Hematopoietic multipotent progenitor cell treated with erythropoietin and hydrocortisone succinate and interleukin-3 and kit ligand, for 4 days (in vitro differentiated cells): ENCODE measurements at places on chromosomes 5 and 9.

- DNase-seq = no peak
Observed at GRCh38 chr5:177365845-177366527, 8.3 kb downstream of the RGS14 start.

GRCh38 chr9:114037249-114037648 is 40.9 kb downstream of the AMBP start:
- no peak for DNase-seq

- no peak for DNase-seq
Observed at GRCh38 chr5:163005949-163006348, 431.4 kb upstream of the CCNG1 start.

- DNase-seq = no peak
Observed at GRCh38 chr5:121424976-121425375, 426.7 kb upstream of the FTMT start.

DNA sequence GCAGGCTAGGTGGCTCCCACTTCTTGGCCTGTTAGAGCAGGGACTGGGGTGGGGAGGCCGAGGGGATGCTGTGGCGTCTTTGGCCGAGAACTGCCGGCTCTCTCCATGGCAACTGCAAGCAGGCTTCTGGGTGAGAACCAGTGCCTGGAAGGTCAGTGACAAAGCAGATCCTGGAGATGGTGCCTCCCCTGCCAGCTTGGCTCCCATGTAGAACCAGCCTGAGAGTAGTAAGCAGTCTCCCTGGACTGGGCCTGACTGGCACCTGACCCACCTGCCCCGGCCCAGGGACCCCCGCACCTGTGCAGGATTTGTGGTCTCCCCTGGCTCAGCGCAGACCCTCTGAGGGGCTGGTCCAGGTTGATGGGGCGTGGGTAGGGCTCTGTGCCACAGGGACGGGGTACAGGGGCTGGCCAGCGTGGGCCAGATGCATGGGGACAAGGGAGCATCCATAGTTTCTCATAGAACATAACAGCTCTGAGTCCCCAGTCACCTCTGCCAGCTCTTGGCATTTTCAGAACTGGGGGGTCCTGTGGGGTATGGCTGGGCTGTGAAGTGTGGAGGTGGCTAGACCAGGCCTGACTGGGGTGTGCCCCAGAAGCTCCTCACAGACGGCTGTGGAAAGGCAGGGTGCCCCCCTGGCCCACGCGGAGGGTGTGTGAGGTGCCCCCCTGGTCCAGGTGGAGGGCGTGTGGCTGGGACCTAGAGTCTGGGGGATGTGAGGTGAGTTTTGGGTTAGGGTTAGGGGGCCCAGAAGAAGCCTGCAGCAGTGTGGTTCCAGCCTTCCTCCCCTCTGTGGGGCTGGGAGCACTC is 22.2 kb downstream of the CACNA1B start:
- DNase-seq = no peak

- DNase-seq = no peak
Observed at GRCh38 chr9:85859765-85860164, 81.2 kb upstream of the NAA35 start.

GRCh38 chr9:69542058-69542457 is 130.1 kb downstream of the APBA1 start:
- DNase-seq = no peak

- no peak for DNase-seq
Observed at GRCh38 chr5:176608937-176609723, 826 bp downstream of the GPRIN1 start.
